Panc1 (cell line): ENCODE measurements at places on chromosomes 6 and 20. TPM values are rescaled to one million over a fixed set of nuclear protein-coding genes. Genes with fewer than 3 reads are reported as not detected.

DNA sequence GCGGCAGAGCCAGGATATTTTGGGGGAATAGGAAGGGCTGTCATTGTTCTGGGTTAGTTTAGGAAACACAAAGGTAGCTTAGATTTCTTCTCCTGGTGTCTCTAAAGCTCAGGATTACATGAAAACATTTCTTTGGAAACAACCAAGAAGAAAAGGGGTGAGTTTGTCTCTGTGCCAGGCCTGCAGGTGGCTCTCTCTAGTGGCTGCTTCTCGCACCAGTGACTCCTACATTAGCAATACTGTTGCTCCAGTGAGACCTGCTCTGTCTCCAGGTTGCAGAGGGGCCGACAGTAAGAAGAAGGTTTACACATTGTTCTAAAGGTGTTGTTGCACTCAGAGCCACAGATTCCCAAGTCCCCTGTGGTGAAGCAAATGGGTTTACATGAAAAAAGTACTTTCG lies 104.6 kb upstream of the GLP1R start:
- no peak overlapping the region for H3K4me3 ChIP-seq
- H3K27ac ChIP-seq: no peak overlapping the region
- DNase-seq: no peak
- H3K27me3 ChIP-seq: peaks cover 28% of the 10 kb centered on the region

GRCh38 chr20:20440886-20441658 lies 73.2 kb downstream of the INSM1 start:
- H3K27ac ChIP-seq: no peak overlapping the region
- DNase-seq: no peak
- no peaks in the 10 kb centered on the region for H3K27me3 ChIP-seq
- no peaks in the 10 kb centered on the region for H3K4me1 ChIP-seq
- H3K4me3 ChIP-seq: no peak overlapping the region
- no peaks in the 10 kb centered on the region for H3K36me3 ChIP-seq

DNA sequence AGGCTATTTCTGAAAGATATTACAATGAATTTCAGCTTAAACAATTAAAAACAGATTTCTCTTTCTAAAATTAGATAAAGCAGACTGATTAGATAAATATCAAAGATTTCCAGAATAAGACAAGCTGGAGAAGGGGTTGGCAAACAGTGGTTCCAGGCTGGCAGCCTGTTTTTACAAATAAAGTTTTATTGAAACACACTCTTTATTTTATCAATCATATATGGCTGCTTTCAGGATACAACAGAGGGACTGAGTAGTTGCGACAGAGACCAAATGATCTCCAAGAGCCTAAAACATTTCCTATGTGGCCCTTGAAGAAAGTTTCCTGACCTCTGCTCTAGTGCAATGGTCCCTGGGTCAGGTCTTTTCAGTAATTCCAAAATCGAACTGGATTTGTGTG lies 65.6 kb upstream of the IYD start:
- H3K4me1 ChIP-seq: peaks cover 8% of the 10 kb centered on the region; the same call in 1 of the 2 replicates
- H3K4me3 ChIP-seq: no peak overlapping the region
- no peaks in the 10 kb centered on the region for H3K27me3 ChIP-seq

- H3K27ac ChIP-seq: no peak overlapping the region
- no peaks in the 10 kb centered on the region for H3K4me1 ChIP-seq
- H3K27me3 ChIP-seq: 0 out of 2 replicates have a peak, but pooled peaks cover 3% of the 10 kb centered on the region
- no peak for DNase-seq
- H3K36me3 ChIP-seq: no peaks in the 10 kb centered on the region
- no peak overlapping the region for H3K4me3 ChIP-seq
Measured at GRCh38 chr6:138211048-138211581, 7.2 kb downstream of the PBOV1 start.

GRCh38 chr20:59145247-59145923 lies 18.2 kb upstream of the ZNF831 start:
- DNase-seq: no peak
- H3K4me1 ChIP-seq: no peaks in the 10 kb centered on the region
- no peak overlapping the region for H3K27ac ChIP-seq
- H3K36me3 ChIP-seq: no peaks in the 10 kb centered on the region

Gene NKX2-2
- not detected for total RNA-seq
